ENCODE measurements at places on chromosomes 11 and 22. TPM values are rescaled to one million over a fixed set of nuclear protein-coding genes. Genes with fewer than 3 reads are reported as not detected.

The PAMR1 gene
- 0.84 TPM for total RNA-seq

The SNX32 gene
- total RNA-seq, result 1.4 TPM

The PTPMT1 gene
- 166 TPM for total RNA-seq

The OR5A2 gene
- not detected for total RNA-seq

The GPR83 gene
- total RNA-seq, result not detected

The OTUB1 gene
- 100.0 TPM for total RNA-seq

The DLG2 gene
- total RNA-seq, result 1.8 TPM

The SERHL2 gene
- total RNA-seq, result 0.27 TPM

The OR2D2 gene
- total RNA-seq, result 0.38 TPM

The FAM180B gene
- total RNA-seq, result not detected

The THY1 gene
- 9.7 TPM for total RNA-seq

The RASL10A gene
- 0.33 TPM for total RNA-seq

The CRELD2 gene
- 68.2 TPM for total RNA-seq

The CDC45 gene
- total RNA-seq, result 10.5 TPM

The PPARA gene
- 7.9 TPM for total RNA-seq

The ANGPTL5 gene
- not detected for total RNA-seq

The YDJC gene
- total RNA-seq, result 95.5 TPM

The PYGM gene
- 0.27 TPM for total RNA-seq

Data from kidney epithelial cell (primary cell).